Left lung (tissue), 14 donors: ENCODE measurements at places on chromosomes 1 and 21. TPM values are rescaled to one million over a fixed set of nuclear protein-coding genes. Genes with fewer than 3 reads are reported as not detected.

Gene BARHL2
- total RNA-seq: not detected

Gene COL24A1
- 0.84 TPM for total RNA-seq

- H3K27ac ChIP-seq: no peak overlapping the region
- no peaks in the 10 kb centered on the region for H3K36me3 ChIP-seq
- DNase-seq: no peak
- no peak overlapping the region for H3K4me3 ChIP-seq
- H3K27me3 ChIP-seq: no peaks in the 10 kb centered on the region
Measured at GRCh38 chr1:62426794-62427193, 10.1 kb upstream of the USP1 start.

GRCh38 chr1:196209983-196210382 is 398.3 kb downstream of the KCNT2 start:
- H3K36me3 ChIP-seq: no peaks in the 10 kb centered on the region
- no peaks in the 10 kb centered on the region for H3K27me3 ChIP-seq
- H3K4me1 ChIP-seq: no peaks in the 10 kb centered on the region
- no peak for DNase-seq
- no peak overlapping the region for H3K4me3 ChIP-seq

DNA sequence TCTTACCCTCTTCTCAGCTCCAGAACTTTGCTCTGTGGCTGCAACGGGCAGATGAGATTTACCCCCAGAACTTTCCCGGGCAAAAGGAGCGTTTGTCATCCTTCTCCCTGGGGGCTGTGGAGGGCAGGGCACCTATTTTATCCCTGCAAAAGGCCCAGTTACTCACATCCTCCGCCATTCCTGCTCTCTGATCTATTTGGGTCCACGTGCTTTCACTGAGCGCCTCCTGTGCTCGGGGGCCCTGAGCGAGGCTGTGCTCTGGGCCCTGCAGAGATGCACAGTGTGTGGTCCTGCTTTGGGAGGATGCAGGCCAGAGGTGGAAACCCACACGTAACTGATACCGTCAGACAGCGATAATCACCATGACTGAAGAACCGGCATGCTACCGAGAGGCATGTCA is 2.4 kb upstream of the CSMD2 start:
- peaks cover 11% of the 10 kb centered on the region for H3K4me1 ChIP-seq
- no peak for DNase-seq
- H3K36me3 ChIP-seq: no peaks in the 10 kb centered on the region
- H3K27ac ChIP-seq: no peak overlapping the region
- peaks cover 99% of the 10 kb centered on the region for H3K27me3 ChIP-seq
- H3K4me3 ChIP-seq: no peak overlapping the region

GRCh38 chr1:162882248-162882674 is 21.3 kb upstream of the CCDC190 start:
- no peak for DNase-seq
- no peak overlapping the region for H3K27ac ChIP-seq
- no peaks in the 10 kb centered on the region for H3K27me3 ChIP-seq
- no peaks in the 10 kb centered on the region for H3K4me1 ChIP-seq
- H3K36me3 ChIP-seq: no peaks in the 10 kb centered on the region
- no peak overlapping the region for H3K4me3 ChIP-seq

- no peaks in the 10 kb centered on the region for H3K36me3 ChIP-seq
- no peak overlapping the region for H3K27ac ChIP-seq
Measured at GRCh38 chr1:205270764-205271163, 43.0 kb downstream of the TMCC2 start.

- DNase-seq: no peak
- no peaks in the 10 kb centered on the region for H3K36me3 ChIP-seq
- H3K27ac ChIP-seq: no peak overlapping the region
- no peaks in the 10 kb centered on the region for H3K4me1 ChIP-seq
Measured at GRCh38 chr1:6125366-6125765, 54.8 kb downstream of the CHD5 start.

DNA sequence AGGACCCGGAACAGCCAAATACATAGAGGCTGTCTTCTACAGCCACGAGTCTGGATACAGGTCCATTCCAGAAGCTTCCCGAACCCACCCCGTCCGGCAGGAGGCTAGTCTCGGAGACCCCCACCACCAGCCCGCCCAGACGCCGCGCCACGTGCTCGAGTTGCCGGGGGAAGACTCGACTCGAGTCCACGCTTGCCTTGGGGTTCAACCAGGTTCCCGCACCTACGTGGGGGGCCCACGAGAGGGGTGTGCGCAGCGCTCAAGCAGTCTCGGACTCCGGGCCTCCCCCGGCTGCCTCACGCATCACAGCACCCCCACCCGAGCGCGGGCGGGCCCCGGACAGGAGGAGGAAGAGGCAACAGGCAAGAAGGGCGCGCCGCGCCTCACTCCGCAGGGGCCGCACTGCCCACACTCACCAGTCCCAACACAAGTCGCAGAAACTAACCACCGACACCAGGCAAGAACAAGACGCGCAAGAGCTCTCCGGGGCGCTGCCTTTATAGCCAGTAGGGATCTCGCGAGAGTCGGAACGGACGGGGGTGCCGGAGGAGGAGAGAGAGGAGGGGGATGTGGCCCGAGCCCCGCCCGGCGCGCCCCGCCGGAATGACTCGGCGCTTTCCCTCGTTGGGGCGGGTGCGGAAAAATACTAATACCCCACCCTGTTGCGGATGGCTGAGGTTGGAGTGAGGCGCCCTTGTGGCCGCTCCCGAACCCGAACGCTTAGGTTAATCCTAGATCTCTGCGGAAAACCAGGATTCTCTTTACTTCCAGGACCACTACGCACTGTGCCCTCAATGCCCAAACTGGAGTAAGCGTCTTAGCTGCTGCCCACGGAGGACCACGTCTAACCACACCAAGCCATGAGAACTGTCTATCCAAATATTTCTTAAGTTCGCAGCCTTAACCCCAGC is at the start of gene PRDX1:
Gene PRDX1 (minus strand): TSS at position 472 of the 911 bp plus-strand sequence. CDS start 2,841 bp downstream, outside the sequence.
- H3K4me3 ChIP-seq: peak within 1 kb of the TSS; percentile 91
- peaks cover 17% of the 10 kb centered on the region for H3K4me1 ChIP-seq
- no peaks in the 10 kb centered on the region for H3K36me3 ChIP-seq
- H3K27me3 ChIP-seq: no peaks in the 10 kb centered on the region

- no peaks in the 10 kb centered on the region for H3K27me3 ChIP-seq
- H3K4me1 ChIP-seq: no peaks in the 10 kb centered on the region
- H3K36me3 ChIP-seq: no peaks in the 10 kb centered on the region
- H3K4me3 ChIP-seq: no peak overlapping the region
- no peak for DNase-seq
Measured at GRCh38 chr1:118253053-118253915, 68.3 kb upstream of the SPAG17 start.

DNA sequence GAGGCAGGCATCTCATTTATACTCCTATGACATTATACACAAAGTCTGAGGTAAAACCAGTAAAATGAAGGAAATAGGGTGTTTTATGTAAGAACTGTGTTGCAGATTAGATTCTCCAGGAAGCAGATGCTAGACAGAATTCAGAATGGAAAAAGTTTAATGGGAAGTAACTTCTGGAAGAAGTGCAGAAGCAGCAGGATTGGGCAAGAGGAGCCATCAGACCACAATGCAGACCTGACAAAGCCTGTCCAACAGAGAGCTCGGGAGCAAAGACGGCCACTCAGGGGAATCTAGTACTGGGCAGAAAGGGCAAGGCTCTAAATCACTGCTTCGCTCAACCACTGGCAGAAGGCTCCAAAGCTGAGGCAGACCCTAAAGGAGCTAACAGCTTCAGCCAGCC is 33.7 kb downstream of the FBXO42 start:
- H3K4me3 ChIP-seq: no peak overlapping the region
- peaks cover 19% of the 10 kb centered on the region for H3K36me3 ChIP-seq
- H3K4me1 ChIP-seq: no peaks in the 10 kb centered on the region
- peak; percentile 28 for DNase-seq

DNA sequence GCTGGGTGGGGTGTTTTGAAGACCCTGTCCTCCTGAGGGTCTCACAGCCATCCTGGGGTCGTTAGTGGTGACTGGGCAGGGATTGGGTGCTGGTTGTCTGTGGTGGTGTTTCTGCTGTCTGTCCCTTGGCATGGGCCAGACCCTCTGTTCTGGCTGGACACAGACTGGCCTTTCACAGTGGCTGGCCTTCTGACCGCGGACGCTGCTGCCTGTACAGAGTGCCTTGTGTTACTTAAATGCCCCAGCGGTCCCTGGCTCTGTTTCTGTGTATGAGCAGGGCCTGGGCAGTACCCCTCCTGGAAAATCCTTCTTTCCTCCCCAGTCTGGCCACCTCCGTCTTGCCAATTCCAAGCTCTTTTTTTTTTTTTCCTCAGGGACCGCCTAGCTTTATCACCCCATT is 50.9 kb downstream of the SH3BGR start:
- no peaks in the 10 kb centered on the region for H3K36me3 ChIP-seq
- H3K4me3 ChIP-seq: no peak overlapping the region

- no peaks in the 10 kb centered on the region for H3K27me3 ChIP-seq
- peak; percentile 75 for DNase-seq
Measured at GRCh38 chr1:207797229-207797973, 45.5 kb downstream of the CD46 start.

DNA sequence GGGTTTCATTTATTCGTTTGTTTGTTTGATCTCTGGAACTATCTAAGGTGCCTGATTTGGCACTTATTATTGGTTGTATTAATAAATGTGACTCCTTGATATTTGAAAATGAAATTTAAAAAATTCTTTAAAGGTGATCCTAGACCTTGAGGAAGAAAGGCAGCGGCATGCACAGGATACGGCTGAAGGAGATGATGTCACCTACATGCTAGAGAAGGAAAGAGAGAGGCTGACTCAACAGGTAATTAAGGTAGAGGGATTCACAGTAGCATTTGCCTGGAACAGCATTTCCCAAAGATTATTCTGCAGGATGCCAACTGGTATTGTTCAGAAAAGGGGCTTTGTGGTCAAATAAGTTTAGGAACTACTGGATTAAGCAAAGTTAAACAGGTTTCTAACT is 54.4 kb upstream of the WNT2B start:
- no peaks in the 10 kb centered on the region for H3K27me3 ChIP-seq
- no peak overlapping the region for H3K27ac ChIP-seq
- peaks cover 14% of the 10 kb centered on the region for H3K4me1 ChIP-seq
- no peak overlapping the region for H3K4me3 ChIP-seq
- no peak for DNase-seq

- H3K27ac ChIP-seq: no peak overlapping the region
- no peaks in the 10 kb centered on the region for H3K36me3 ChIP-seq
- no peak for DNase-seq
- no peaks in the 10 kb centered on the region for H3K27me3 ChIP-seq
- H3K4me3 ChIP-seq: no peak overlapping the region
- H3K4me1 ChIP-seq: peaks cover 26% of the 10 kb centered on the region
Measured at GRCh38 chr1:173405281-173405680, 71.9 kb upstream of the PRDX6 start.
